RPMI7951 (cell line): ENCODE measurements at places on chromosomes 3 and 15. TPM values are rescaled to one million over a fixed set of nuclear protein-coding genes. Genes with fewer than 3 reads are reported as not detected.

DNA sequence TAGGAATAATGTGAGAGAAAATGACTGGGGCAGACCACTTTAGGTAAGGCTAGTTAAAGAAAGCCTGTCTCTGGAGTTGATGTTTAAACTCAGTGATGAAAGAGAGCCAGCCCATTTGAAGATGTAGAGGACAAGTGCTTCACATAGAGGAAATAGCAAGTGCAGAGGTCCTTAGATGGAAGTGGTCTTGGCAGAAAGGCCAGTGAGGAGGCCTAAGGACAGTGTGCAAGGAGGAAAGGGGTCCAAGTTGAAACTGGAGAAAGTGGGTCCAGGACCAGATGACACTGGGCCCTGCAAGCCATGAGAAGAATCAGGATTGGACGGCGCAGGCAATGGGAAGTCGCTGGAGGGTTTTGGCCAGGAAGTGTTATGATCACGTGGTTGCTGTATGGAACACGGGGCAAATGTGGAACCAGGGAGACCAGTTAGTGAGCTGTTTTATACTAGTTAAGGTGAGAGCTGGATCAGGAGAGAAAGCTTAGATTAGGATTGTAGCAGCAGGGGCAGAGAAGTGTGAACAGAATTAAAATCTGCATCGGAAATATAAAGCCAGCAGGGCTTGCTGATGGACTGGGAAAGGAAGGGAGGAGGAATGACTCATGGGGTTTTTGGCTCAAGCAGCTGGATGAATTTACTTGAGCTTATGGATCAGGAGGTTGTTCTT, 48.0 kb upstream of the SCAANT1 start:
- peak; percentile 73 for DNase-seq

- DNase-seq, result no peak
These were observed 40.6 kb upstream of the FGF7 start for GRCh38 chr15:49382394-49382793.

DNA sequence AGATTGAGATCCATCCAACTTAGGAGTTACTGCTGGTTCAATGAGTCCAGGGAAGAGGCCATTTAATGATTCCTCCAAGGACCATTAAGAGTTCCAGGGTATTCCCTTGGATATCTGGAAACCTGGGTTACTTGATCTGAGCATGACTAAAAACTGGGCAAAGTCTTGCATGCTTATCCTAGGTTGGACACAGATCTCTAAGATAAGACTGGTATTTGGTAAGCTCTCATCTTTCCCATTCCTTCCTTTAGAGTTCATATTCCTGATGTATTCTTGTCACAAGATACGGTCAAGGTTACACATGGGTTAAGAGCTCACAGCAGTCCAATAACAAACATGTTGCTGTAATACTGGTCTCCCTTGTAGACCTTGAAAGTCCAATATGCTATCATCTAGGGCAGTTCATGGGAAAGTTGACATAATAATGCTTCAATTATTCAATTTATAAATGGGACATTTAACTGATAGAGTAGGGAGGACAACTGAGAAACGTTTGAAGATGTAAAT, 301.7 kb downstream of the TIGIT start:
- peak; percentile 34 for DNase-seq

GRCh38 chr3:112811131-112811884, 35.4 kb downstream of the CD200R1L start:
- DNase-seq, result peak; percentile 17

- DNase-seq, result no peak
These were observed 59.6 kb upstream of the FRMD4B start for GRCh38 chr3:69445498-69445897.

Gene CCR5
- not detected in 2 replicates for total RNA-seq

Gene TMCO5A
- not detected in 2 replicates for total RNA-seq
